ENCODE measurements at places on chromosomes 1 and 21. TPM values are rescaled to one million over a fixed set of nuclear protein-coding genes. Genes with fewer than 3 reads are reported as not detected.

DNA sequence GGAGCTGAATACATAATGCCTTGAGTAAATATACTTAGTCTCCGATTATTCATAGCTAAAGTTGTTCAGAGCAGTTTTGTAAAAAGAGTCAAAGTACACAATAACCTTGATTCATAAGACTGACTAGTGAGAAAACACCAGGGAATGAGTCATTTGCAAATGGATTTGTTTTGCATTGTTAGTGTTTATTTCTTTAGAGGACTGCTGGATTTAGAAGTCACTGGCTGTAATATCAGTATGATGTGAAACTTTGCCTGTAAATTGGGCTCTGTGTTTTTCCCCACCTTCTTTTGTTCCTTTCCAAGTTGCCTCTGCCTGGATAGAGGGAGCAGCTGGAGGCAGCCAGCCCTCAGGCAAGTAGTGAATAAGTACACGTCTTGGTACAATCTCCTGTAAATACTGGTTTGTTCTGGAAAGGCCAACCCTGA, 474.7 kb downstream of the NUF2 start:
- DNase-seq: no peak

DNA sequence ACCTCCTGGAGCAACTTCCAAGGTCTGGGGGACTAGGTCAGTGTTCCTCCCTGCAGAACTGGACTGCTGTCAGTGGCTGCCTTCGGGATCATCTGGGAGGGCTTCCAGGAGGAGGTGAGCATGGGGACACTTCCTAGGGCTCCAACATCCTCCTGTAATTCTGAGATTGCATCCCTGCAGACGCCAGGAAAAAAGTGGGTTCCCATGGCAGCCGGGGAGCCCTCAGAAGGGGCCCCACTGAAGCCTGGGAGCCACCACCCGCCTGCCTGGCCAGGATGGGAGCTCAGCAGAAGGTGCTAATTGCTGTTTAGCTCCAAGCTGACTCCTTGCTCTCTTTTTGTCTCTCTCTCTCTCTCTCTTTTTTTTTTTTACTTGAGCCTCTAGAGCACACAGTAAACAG, 16.1 kb upstream of the ARF1 start:
- DNase-seq: peak; percentile 59

Gene PCP4L1
- total RNA-seq: not detected

DNA sequence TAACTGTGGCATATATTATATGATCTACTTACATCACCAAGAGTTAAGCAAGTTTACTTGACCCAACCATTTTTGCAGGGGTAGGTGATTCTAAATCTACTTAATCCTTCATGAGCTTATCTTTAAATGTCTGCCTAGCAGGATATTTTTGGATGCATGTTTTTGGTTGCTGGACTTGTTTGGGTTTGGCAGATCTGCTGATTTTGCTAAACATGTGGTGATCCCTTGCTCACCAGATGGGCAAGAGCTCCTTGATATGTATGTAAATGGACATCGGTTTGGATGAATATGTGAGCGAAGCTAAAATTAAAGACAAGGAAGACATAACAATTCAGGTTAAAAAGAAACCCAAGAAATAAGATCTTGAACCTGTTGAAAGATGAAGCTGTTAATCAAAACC, 36.7 kb downstream of the FMN2 start:
- no peak for DNase-seq

DNA sequence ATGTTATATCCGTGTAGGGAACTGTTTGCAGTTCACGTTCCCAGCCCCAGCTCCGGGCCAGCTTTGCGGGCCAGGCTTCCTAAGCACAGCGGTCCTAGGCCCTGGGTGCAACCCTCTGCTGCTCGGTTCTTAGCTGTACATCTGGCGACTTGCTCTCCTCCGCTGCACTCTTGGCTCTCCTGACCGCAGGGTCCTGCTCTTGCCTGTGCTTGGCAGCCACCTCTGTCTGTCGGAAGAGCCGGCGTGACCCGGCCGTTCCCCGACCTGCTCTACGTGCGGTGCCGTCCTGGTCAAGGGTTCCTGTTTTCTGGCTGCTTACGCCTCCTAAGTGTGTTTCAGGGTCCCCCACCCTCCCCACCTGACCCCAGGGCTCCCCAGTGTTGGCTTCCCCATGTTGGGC, 36.7 kb downstream of the FAAP20 start:
- DNase-seq: no peak
